CD4-positive, alpha-beta T cell treated with Interferon gamma for 1 hour (primary cell): ENCODE measurements at places on chromosomes 3 and 15.
A peak's percentile ranks its signal among the peaks of the same experiment; 100 is the strongest.

DNA sequence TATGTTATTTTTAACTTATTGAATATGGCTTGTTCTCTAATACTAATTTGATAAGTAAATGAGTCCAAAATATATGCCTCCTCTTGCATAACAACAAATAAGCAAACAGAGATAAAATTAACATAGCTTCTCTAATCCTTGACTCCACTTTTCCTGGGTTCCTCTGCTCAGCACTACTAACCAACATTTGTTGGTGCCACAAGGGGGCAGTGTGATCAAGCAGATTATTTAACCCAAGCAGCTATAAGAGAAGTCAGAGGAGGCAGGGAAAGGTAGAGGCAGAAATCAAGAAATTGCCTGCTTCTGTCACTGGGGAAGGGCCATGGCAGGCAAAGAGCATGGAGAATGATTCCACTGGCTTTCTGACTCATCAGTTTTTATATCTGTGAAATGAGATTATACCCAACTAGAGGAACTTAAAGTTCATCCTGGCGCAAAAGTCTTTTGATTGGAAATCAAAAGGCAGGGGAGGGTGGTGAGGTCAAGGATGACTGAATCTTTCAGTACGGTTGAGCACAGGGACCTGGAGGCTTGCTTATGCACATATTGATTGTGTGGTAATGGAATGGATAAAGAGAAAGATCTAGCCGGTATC lies 152.2 kb downstream of the IGSF11 start:
- DNase-seq, result peak; percentile 49

DNA sequence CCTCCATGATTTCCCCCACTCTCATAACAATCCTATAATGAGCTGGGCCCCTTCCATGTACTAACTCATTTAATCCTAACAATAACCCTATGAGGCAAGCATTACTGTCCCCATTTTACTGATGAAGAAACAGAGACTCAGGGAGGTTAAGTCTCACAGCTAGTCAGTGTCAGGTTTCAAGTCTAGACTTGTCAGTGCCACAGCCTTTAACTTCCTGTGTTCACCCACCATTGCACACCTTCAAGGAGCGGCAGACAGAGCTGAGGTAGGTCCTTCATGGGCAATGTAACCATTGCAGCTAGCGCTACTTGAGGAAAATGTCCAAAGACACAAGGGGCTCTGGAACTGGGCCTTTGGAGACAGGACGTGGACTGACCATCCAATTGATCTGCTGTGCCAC lies 105.8 kb upstream of the CTNNB1 start:
- DNase-seq, result no peak

GRCh38 chr3:96483781-96484180 lies 330.6 kb upstream of the EPHA6 start:
- no peak for DNase-seq

DNA sequence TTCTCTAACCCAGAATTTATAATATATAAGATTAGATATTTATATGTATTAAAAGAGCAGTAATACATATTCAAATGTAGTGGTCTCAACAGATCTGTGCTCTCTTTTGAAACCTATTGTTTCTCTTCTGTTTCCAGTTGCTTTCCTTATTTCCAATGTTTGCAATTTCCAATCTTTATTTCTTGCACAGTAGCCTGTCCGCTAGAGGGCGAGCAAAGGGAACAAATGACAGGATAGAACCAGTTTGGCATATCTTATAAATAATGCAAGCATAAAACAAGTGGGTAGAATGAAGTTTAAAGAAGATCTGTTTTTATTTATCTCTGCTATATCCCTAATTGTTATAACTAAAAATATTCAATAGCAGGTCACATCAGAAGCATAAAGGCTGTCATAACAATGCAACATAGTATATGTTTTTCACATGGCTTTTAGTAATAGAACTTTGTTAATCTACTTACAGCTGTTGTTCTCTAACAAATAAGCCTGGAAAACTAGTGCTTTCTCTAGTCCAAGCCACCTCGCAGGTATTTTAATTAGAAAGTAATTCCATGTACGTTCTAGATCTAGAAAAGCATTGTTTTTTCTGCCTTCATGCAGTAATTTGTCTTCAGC lies 15.1 kb upstream of the TCAIM start:
- peak; percentile 20 for DNase-seq

DNA sequence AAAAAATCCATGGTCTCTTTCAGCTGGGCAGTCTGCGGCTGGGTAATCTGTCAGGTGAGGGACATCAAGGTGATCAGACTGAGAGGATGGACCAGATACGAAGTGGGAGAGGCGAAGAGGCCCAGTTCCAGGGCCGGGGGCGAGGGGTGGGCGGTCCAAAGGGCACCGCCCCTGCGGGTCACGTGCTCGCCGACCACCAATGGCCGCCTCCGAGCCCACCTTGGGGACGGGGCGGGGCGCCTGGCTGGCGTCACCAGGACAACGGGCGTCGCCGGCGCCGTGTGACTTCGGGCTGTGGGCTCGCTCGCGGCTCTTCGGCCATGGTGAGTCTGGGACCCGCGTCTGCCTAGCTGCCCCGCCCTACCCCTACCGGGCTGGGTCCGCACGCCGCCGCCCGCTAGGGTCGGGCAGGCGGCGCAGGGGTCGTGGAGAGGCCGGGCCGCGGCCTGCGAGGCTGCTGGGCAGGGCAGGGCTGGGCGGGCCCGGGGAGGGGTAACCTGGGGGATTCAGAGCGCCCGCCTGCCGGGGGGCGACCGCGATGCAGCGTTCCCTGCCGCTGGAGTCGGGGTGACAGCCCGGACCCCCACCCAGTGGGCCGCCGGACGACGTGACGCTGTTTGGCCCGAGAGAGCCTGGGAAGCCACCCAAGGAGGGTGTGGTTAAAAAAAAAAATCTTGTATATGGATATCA lies at the start of gene FBXL2:
Gene FBXL2, plus strand, starts transcription at position 250 of the 690 bp plus-strand sequence. Its CDS starts 71 bp downstream, at position 321.
- DNase-seq, result no peak

DNA sequence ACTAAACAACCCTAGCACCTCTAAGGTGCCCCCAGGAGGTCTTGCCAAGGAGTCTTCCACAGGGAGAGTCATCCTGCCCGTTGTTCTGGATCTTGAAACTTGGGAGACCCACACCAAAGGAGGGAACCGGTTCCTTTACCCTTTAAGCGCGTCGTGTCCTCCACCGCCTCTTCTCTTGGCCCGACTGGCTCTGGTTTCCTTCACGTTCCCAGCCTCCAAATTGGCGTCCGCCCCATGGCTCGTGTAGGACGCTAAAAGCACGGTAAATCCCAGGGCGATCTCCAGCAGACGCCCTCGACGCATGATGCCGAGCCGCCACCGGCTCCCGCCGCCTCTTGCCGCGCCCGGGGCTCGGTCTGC lies 1.1 kb downstream of the FBN1 start:
- no peak for DNase-seq

DNA sequence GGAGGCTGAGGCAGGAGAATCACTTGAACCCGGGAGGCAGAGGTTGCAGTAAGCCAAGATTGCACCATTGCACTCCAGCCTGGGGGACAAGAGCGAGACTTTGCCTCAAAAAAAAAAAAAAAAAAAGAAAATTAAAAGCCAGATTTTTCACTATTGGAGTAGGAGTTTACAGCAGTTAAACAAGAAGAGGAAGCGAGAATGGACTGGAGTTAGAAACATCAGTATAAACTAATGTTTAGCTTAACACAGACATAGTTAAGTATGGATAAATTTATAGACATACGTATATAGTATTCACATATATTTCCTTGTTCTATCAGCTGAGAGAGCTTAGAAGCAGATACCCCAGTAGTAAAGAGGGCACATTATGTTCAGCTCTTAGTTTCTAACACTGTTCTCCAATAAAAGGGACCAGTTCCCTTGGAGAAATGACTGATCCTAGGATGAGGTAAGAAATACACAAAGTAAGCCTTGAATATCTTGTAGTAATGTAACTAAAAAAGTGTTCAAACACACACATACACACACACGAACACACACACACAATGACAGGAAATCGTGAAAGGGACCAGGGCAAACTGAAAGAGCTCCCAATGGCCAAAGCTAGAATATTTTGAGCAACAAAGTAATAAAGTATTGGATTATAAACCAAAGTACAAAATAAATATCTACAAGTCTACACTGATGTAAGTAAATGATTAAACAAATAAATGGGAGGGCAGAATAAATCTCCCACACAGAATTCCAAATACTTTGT lies 25.1 kb downstream of the PIK3CB start:
- no peak for DNase-seq

GRCh38 chr3:4693620-4694019 lies 200.5 kb downstream of the ITPR1 start:
- DNase-seq, result no peak

DNA sequence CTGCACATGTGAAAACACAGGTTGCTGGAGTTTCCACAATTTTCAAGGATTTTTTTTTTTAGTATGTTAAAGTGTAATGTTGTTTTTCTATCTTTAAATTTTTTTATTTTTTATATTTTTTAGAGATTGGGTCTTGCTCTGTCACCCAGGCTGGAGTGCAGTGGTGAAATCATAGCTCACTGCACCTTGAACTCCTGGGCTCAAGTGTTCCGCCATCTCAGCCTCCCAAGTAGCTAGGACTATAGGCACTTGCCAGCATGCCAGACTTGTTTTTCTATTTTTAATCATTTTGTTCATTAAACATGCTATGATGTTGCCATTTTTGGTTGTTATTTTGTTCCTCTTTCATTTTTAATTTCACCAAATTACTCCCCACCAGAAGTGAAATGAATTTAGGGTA lies 16.7 kb upstream of the THUMPD3 start:
- no peak for DNase-seq

GRCh38 chr15:95929232-95929846 lies 401.2 kb upstream of the NR2F2 start:
- no peak for DNase-seq

- DNase-seq, result no peak
These were observed 41.4 kb downstream of the SSUH2 start for GRCh38 chr3:8603115-8603710.

- DNase-seq, result no peak
These were observed 161.9 kb downstream of the UBE2E2 start for GRCh38 chr3:23365066-23365465.

DNA sequence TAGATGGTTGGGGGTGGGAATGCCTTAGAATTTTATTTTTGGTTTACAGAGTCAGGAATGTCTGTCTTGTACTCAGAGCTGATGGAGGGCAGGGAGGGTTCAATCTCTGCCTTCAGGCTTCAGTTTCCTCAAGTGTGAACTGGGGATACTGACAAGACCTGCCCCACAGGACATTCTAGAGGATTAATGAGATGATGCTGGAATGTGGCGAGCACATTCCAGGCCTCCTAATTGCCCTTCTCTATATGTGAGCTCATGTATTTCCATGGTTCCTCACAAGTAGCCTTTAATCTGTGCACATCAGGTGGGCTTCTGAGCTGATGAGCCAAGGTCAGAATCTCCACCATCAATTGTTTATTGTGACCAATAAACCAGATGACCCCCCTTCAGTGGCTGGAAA lies 90.4 kb downstream of the CACNA2D3 start:
- DNase-seq, result no peak

- peak; percentile 83 for DNase-seq
These were observed 4.0 kb upstream of the SIN3A start for GRCh38 chr15:75455424-75455981.

DNA sequence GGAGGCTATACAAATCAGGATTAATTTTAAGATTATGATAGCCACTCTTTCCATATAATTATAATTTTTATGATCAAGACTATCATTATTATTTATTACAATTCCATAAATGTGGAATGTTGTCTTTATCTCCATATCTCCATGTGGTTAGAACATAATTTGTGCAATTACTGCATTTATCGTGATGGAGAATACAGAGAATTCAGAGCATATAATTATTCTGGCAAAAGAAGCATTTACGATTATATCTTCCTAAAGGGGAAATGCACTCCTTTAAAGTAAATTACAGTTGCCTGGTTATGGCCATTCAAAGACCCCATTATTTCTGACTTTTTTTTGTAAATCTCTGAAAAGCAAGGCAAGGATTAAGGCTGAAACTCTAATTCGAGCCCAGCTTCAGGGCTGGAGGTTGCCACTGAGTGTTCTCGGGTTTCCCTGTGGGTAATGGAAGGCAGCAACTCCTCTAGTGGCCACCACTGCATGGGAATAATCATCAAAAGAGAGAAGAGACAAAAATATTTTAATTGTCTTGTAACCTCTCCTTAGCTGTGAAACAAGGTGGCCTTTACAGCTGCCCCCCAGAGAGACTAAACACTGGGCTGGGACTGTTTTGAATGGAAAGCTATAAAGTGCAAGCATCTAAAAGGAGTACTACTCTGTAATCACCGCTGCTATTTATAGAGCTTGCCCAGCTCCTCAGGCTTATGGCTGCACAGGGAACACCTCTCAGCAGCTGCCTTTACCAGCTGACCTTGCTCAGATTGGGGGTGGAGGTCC lies 59.8 kb upstream of the PRTG start:
- no peak for DNase-seq

- DNase-seq, result no peak
These were observed 1.1 kb downstream of the TM4SF18 start for GRCh38 chr3:149332227-149332765.

- DNase-seq, result no peak
These were observed 61.3 kb downstream of the KBTBD8 start for GRCh38 chr3:67059443-67059842.

GRCh38 chr3:120095979-120096426 lies 1.8 kb upstream of the GSK3B start:
- DNase-seq, result no peak

- no peak for DNase-seq
These were observed 76.7 kb downstream of the SCN10A start for GRCh38 chr3:38739396-38739689.

GRCh38 chr15:61644550-61644949 lies 415.4 kb upstream of the RORA start:
- no peak for DNase-seq

GRCh38 chr15:25053000-25053815 lies 98.4 kb downstream of the SNRPN start:
- no peak for DNase-seq

- no peak for DNase-seq
These were observed 9.0 kb upstream of the COPG1 start for GRCh38 chr3:129240436-129240835.

DNA sequence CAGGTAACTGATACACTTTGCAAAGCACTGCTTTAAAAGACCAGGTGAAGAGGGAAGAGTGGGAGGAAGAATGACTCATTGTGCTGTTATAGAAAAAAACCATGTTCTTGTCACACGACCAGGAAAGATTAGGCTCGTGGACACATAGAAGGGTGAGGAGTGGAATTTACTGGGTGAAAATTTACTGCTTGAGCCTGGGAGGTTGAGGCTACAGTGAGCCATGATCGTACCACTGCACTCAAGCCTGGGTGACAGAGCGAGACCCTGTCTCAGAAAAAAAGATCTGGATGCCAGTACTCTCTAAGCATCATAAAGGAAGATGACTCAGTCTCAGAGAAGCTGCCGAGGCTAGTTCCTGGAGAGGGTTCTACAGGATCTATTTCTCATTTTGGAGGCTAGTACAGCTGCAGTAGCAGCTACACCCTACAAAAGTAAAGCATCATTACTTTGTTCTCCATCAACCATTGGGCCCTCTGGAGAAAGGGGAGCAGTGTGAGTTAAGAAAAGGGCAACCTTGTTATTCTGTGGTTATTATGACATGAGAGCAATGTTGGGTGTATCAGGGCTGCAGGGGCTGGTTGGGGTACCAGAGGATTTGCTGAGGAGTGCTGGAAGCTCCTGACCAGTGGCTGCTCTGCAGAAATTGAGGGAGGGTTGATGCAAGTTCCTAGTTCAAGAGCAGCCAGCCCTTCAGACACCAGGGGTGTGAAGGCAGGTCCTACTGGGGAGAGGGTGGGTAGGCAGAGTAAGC lies 75.4 kb downstream of the CMTM8 start:
- no peak for DNase-seq
